ENCODE measurements at places on chromosomes 5 and 9.

GRCh38 chr5:73318308-73318719 is 130.3 kb downstream of the FOXD1 start:
- no peak for DNase-seq

- no peak for DNase-seq
Observed at GRCh38 chr9:7266911-7267595, 509.3 kb downstream of the KDM4C start.

DNA sequence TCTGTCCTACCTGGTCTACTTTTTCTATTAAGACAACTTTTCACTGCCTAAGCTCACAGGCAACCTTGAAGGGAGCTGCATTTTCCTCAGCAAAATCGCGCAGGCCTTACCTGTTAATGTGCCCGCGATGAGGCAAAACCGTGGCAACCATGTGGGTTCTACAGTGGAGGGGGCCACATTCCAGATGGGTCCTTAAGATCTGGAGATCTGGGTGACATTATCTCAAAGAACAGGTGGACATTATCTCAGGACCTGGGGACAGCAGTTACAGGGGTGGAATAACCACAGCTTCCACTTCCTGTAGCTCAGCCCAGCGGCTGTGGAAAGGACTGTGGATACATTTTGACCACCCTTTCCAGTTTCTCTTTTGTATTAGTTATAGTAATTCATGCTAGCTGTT is 112.8 kb upstream of the PTCH1 start:
- no peak for DNase-seq

DNA sequence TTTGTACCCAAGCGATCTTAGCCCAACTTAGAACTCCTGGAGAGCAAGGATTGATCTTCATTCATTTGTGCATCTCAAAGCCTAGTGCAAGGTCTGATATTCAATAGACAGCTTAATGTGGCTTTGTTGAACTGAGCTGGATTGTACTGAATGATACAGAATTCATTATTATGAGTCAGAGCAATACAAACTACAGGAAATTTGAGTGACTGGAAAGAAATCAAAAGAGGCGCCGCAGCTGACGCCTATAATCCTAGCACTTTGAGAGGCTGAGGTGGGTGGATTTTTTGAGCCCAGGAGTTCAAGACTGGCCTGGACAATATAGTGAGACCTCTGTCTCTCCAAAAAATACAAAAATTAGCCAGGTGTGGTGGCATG is 58.6 kb downstream of the ENC1 start:
- no peak for DNase-seq

DNA sequence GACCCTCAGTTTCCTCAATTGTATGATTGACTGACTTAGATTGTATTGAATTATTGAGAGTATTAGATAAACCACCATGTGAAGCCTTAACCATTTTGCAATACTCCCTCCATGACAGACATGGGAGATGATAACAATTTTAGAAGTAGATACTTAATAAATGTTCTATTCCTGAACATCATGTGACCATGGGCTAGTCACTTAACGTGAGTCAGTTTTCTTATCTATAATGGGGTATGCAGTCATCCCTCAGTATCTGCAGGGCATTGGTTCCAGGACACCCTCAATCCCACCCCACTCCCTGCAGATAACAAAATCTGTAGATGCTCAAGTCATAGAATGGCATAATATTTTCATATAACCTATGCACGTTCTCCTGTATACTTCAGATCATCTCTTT is 31.0 kb downstream of the SNX18 start:
- no peak for DNase-seq

DNA sequence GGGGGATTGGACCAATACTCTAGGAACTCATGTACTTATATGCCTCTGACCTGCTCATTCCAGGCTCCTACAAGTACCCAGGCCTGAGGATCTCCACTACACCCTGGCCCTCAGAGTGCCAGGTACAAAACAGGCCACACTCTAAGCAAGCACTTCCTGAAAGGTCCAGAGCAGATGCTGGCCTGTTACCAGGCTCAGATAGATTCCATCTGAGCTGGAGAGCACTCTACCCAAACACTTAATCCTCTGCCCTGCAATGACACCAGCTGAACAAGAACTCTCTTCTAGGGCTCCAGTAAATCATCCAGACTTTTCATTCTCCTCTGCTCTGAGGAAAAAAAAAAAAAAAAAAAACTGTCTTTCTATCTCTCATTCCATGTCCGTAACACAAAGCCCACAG is 2.9 kb downstream of the P4HA2 start:
- DNase-seq, result no peak

DNA sequence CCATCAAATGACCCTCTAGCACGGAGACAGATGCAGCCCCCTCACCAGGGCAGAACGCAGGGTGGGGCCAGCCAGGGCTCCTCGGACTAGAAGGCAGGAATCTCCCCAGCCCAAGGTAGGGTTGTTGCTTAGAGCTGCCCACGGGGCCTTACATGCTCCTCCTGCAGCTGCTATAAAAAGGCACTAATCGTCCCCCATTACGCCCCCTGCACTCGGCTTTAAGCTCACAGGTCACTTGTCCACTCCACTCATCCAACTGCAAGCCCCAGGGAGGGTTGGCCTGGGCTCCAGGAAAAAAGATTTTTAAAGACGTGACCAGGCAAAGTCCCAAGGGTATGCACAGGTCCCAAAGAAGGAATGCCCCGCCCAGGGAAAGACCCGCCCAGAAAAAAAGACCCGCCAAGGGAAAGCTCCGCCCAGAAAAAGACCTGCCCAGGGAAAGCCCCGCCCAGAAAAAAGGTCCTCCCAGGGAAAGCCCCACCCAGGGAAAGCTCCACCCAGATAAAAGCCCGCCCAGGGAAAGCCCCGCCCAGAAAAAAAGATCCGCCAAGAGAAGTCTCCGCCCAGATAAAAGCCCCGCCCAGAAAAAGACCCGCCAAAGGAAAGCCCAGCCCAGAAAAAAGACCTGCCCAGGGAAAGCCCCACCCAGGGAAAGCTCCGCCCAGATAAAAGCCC is 11.1 kb downstream of the GRIN1 start:
- DNase-seq, result no peak

GRCh38 chr9:124412228-124412575 is 3.0 kb downstream of the PSMB7 start:
- DNase-seq, result no peak

DNA sequence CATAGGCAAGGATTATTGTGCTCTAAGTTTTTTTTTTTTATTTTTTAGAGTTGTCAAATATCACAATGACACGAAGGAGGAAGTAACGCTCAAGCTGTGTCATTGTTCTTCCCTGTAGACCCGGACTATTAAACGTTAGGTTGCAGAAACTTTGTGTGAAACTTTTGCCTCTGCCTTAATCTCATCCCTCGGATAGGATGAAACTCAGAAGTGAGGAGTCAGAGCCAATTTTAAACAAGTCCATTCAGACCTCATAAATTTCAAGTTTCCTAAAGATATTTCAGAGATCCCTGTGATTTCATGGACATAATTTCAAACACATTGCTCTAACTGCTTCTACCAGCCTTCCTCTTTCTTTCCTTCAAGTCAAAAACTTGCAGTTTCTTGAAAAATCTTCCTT is 98.7 kb upstream of the C6 start:
- DNase-seq, result no peak

- no peak for DNase-seq
Observed at GRCh38 chr9:120609636-120610035, 29.7 kb upstream of the CDK5RAP2 start.

GRCh38 chr9:23278561-23278960 is 547.5 kb downstream of the ELAVL2 start:
- no peak for DNase-seq

GRCh38 chr5:32630867-32631491 is 45.6 kb downstream of the SUB1 start:
- no peak for DNase-seq

DNA sequence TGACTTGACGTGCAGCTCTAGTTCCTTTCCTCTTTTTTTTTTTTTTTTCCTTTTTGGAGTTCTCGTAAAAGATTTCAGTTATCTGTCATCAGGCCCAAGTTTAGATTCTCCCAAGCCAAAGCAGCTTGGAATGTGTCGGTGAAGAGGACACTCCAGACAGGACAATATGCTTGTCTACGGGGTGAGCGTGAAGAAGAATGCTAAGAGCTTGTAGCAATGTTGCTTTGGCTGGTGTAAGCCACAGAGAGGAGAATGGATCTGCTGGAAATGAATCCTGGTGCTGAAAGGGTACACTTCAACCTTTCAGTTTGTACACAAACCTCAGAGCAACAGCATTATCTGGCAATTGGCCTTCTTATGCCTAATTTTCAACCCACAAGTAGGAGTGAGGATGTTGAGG is 92.4 kb downstream of the ISL1 start:
- no peak for DNase-seq

DNA sequence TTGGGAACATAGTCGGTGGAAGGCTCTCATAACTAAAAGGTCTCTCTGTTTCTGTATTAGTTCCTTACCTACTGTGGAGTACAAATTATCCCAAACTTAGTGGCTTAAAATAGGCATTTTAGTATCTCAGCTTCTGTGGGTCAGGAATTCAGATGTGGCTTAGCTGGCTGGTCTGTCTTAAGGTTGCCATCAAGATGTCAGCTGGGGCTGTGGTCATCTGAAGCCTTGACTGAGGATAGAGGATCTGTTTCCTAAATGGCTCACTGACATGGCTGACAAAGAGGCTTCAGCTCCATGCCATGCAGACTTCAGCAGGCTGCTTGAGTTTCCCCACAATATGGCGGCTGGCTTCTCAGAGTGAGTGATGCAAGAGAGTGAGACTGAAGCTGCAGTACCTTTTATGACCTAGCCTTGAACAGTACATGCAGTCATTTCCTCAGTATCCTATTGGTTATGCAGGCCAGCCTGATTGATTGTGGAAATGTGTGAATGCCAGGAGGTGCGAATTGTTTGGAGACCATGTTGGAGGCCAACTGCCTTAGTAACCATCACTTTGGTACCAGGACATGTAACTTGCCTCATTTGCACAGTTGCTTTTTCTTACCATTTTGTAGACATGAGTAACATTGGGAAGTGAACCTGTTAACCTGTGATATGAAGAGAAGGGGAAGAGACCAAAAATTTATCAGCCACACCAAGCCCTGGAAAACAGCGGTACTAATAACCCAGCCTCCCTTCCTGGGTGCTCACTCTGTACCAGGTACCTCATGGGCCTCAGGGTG is 152.8 kb upstream of the IER5L start:
- DNase-seq, result no peak

DNA sequence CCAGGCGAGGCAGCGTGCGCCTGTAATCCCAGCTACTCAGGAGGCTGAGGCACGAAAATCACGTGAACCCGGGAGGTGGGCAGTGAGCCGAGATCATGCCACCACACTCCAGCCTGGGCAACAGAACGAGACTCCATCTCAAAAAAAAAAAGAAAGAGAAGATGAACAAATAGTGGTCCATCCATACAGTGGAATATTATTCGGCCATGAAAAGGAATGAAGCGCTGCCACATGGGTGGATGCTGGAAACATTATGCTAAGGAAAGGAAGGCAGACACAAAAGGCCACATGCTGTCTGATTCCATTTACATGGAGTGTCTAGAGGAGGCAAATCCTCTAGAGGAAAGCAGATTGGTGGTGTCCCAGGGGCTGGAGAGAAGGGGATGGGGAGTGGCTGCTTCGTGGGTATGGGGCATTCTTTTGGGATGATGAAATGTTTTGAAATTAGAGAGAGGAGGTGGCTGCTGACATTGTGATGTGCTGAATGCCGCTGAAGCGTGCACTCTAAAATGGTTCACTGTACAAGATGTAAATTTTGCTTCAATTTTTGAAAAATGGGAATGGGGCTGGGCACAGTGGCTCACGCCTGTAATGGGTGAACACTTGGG is 17.0 kb downstream of the PLPP7 start:
- no peak for DNase-seq

GRCh38 chr5:5512543-5512942 is 90.1 kb downstream of the ICE1 start:
- no peak for DNase-seq

DNA sequence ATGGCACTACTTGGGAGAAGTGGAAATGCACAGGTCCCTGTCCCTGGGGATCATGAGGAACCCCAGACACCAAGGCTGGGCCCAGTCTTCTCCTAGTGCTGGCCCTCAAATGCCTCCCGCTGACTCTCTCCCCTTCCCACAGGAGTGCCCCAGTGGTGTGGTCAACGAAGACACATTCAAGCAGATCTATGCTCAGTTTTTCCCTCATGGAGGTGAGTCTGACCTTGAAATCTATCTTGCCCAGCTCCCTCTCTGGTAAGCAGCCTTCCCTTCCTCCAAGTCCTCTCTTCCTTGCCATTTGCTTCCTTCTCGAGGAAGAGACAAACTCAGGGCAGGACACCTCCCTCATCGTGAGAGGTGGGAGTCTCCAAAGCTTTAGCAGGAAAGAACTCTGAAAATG is 63.3 kb upstream of the GABRP start:
- DNase-seq, result no peak

DNA sequence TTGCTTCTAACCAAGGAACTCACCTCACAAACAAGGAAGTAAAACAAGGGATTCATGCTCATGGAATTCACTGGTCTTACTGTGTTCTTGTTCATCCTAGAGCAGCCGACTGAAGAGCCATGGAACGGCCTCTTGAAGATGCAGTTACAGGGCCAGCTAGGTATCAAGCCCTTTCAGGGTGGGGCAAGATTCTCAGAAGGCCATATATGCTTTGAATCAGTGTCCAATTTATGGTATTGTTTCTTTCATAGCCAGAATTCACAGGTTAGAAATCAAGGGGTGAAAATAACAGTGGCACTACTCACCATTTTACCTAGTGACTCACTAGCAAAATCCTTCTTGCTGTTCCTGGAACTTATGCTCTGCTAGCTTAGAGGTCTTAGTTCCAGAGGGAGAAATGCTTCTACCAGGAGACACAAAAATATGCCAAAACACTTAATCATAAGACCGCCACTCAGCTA is 159.5 kb upstream of the CDH10 start:
- DNase-seq, result no peak

DNA sequence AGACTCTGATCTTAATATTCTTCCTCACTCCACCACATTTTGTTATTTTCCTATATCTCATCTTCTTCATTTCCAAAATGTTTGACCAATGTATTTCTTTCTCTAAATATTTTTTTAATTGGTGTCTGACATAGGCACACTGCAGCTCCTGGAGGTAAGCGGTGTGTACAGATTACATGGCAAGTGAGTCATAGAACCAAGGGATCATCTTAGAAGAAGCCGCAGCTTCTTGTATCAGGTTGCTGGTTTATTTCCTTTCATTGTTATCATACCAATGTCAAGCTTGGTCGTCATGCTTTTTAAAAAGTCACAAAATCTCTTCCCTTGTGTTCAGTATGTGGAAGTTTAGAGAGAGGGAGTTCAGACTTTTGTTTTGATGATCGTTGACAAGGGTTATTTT is 526.1 kb upstream of the CDH18 start:
- DNase-seq, result no peak

DNA sequence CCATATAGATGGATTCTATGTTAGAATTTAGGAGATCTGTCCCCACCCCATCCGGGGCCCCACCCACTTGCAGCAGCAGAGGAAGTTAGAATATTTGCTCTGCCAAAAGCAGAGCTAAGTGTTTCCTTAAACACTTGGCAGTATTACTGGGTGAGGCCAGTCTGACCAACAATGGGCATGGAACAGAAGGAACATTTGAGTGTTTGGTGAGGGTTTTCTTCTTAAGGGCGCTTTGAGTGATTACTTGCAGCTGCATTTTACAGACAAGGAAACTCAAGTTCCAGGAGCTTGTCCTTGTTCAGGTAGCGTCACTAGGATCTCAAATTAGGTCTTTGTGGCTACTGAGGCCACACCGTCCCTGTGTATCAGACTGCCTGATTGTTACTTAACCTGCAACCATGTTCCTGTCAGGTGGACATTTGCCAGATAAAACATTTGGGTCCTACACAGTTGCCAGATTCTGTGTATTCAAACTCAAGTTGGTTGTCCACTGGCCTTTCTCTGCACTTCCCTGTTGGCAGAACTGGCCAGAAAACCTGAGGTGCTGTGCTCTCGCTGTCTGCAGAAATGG is 59.3 kb downstream of the SLC46A2 start:
- no peak for DNase-seq

- DNase-seq, result peak; percentile 61
Observed at GRCh38 chr5:50440651-50441492, at the start of gene EMB. Gene EMB, minus strand, starts transcription at chr5:50441288. Its CDS starts 137 bp downstream, at chr5:50441151.

All from activated CD8-positive, alpha-beta memory T cell treated with anti-CD3 and anti-CD28 coated beads for 1 hour (primary cell).